ENCODE measurements at places on chromosomes 3 and 15.

GRCh38 chr3:134965865-134966481, 170.9 kb downstream of the EPHB1 start:
- DNase-seq, result no peak

DNA sequence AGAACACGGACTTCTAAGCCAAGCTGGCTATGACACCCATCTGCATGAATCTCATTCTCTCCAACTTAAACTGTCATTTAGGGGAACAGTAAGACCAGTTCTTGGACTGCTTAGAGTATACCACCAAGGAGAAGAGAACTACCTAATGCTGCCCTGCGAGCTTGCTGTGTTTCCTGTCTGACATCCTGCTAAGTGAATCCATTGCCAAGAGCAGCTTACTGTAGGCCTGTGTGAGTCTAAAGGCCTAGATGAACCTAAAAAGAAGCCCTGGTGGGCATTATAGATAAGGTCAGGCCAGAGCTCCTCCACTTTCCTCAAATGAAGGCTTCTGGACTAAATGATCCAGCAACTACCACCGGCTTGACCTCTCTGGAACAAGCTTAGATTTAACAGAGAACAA, 15.0 kb downstream of the LZTFL1 start:
- DNase-seq, result no peak

- DNase-seq, result no peak
Observed at GRCh38 chr15:51269496-51269895, 68.9 kb downstream of the CYP19A1 start.

- DNase-seq, result no peak
Observed at GRCh38 chr3:40229386-40229785, 80.1 kb upstream of the EIF1B start.

DNA sequence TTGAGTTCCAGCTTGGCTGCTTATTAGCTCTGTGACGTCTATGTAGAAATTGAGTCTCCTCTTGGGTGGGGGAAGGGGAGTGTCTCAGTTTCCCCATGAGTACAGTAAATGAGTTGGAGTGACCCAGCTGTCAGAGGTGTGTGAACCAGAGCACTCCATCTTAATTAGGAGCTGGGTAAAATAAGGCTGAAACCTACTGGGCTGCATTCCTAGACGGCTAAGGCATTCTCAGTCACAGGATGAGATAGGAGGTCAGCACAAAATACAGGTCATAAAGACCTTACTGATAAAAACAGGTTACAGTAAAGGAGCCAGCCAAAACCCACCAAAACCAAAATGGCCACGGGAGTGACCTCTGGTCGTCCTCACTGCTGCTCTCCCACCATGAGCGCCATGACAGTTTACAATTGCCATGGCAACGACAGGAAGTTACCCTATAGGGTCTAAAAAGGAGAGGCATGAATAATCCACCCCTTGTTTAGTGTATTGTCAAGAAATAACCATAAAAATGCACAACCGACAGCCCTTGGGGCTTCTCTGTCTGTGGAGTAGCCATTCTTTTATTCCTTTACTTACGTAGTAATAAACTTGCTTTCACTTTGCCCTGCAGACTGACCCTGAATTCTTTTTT, 222.4 kb downstream of the CACNA2D3 start:
- no peak for DNase-seq

DNA sequence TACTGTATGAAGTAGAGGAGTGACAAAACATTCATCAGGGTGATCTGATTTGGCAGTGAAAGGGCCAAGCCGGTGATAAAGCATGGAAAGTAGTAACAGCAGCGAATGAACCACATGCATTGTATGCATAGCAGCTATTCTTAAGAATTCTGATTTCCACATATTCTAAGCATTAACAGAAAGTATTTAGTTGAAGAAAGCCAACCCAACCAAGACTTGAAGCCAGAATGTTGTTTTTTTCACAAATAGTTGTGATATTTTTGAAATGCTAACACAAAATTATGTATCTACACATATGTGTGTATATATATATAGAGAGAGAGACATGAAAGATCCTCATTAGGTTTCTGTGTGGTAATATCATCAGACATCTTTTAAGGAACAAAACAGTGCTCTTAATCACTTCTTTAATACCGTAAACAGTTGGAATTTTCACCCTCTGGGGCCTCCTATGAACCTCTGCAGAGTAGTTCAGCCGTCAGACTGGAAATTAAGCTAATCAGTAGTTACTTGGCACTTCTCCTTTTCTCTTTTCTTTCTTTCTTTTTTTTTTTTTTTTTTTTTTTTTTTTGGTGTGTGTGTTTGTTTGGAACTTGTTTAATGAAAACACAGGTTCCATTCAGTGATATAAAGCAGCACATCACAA, 139.6 kb downstream of the CMSS1 start:
- DNase-seq, result no peak

GRCh38 chr3:59006634-59007517, 42.9 kb downstream of the CFAP20DC start:
- no peak for DNase-seq

DNA sequence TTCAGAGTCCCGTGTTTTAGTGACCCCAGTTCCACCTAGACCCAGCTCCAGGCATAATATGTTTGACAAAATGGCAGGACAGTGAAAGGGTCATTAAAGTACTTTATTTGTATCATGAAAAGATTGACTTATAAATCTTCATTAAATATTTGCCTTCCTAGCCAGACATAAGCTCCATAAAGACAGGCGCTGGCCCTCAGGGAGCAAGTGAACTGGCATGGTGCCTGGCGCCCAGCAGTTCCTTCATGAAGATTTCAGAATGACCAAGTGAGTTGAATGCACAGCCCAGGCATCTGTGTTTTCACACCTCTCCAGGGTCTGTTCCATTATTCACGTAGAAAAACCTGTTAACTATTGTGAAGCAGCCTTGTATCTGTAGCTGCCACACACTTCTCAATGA, 166.2 kb downstream of the GAP43 start:
- DNase-seq, result no peak

- DNase-seq, result no peak
Observed at GRCh38 chr3:145889730-145890129, 271.3 kb downstream of the PLOD2 start.

- no peak for DNase-seq
Observed at GRCh38 chr3:13466781-13467180, 13.3 kb upstream of the HDAC11 start.

- DNase-seq, result no peak
Observed at GRCh38 chr3:191314109-191314728, 15.0 kb upstream of the CCDC50 start.

- DNase-seq, result no peak
Observed at GRCh38 chr15:64856429-64857145, 14.9 kb downstream of the PLEKHO2 start.

GRCh38 chr3:11335056-11335608, 62.9 kb downstream of the ATG7 start:
- no peak for DNase-seq

DNA sequence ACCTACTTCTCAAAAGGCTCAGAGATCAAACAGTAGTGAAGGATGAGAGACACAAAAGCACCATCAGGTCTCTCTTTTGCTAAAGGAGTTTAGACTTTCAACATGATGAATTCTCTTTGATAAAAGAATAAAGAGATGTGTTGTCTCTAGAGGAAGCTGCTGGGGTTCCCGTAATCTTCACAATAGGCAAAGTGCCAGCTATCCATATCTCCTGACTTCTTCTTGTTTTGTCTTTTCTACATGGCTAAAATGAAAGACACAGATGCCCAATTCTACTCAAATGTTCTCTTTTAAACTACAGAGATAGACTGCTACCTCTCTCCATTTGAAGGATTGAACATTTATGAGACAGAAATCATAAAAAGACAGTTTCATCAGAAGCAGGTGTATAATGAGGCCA, 38.4 kb upstream of the TUSC7 start:
- DNase-seq, result no peak

- DNase-seq, result no peak
Observed at GRCh38 chr3:124780356-124780755, 50.1 kb downstream of the UMPS start.

DNA sequence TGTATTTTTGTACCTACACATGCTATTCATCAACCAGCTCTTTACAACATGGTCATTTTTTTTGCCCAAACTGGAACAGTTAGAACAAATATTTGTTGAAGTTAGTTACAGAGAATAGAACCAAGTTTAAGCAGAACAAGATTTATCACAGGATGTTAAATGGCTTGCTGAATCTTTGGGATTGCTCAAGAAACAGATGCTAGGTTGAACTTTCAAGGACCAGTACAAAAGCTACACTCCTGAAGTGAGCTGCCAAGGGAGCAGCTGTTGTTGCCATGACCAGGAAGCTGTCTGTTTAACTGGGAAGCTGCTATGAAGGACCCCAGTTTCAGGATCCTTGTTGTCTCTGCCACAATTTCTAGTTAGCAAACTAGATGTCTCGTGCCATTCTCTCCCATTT, 53.7 kb downstream of the ZIC1 start:
- no peak for DNase-seq

DNA sequence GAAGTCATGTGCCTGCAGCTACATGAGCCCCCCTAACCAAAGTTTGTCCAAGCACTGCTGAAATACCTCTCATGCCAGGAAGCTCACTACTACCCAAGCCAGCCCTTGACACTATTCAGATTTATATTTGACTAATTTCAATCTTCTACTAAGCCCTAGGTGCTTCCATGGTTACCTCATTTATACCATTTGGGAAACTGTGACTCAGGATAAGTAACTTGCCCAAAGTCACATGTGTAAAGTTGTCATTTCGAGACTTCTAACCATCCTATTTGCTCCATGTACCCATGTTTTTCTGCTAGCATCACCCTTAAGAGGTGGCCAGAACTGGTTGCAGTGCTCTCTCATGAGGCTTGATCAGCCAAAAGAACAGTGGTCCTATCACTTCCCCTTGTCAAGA, 20.7 kb upstream of the TIMP4 start:
- no peak for DNase-seq

DNA sequence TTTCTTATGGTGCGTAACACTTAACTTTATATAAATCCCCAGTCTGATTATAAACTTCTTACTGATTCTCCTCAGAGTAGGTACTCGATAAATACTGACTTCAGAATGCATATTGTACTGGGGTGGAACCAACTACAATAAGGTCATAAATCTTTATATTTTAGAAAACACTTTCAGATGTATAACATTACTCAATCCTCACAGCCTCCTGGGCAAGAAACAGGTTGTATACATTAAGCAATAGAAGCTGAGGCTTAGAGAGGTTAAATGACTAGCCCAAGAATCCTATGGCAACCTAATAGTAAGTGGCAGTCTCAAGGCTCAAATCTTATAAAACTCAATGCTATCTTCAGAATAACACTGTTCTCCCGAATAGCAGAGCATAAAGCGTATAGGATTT, 9.1 kb downstream of the VPS13C start:
- DNase-seq, result no peak

GRCh38 chr15:89369341-89369947, 34.8 kb upstream of the POLG start:
- no peak for DNase-seq

- no peak for DNase-seq
Observed at GRCh38 chr3:127531821-127532220, 58.7 kb downstream of the TPRA1 start.

GRCh38 chr3:141275973-141276372, 44.3 kb downstream of the PXYLP1 start:
- DNase-seq, result no peak

DNA sequence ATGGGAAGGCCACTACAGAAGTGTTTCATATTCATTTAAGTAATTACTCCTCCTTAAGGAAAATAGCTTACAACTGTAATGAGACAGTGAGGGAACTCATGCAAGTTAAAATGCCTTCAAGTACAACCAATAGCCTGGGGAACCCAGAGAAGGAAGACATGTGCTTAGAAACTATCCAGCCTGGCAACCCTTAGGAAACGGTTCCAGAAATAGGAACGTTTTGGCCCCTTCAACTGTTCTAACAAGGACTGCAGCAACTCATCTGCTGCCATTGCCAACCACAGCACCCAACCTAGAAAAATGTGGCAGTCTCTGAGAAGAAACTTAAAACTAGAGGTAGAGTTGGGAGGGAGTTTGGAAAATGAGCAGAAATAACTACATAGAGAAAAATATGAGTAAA, 147.5 kb upstream of the STRIT1 start:
- DNase-seq, result no peak

DNA sequence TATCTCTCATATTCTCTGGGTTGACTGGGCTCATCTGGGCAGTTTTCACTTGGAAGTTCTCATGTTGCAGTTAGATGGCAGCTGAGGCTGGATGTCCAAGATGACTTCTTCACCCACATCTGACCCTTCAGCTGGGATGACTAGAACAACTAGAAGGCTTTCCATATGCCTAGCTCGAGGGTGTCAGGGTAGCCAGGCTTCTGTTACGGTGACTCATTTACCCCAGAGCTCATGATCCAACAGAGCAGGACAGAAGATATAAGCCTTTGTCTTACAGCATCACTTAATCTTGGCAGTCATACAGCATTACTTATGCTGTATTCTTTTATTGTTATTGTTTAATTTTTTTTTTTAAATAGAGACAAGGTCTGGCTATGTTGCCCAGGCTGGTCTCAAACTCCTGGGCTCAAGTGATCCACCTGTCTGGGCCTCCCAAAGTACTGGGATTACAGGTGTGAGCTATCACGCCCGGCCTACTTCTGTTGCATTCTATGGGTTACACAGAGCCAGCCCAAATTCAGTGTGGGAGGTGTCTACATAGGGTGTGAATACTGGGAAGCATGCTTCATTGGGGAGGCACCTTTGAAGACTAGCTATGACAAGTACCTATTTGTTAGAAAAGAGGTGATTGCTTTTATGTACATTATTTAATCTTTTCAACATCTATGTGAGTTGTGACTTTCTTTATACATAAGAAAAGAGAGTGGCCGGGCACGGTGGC, 10.7 kb downstream of the HMCES start:
- DNase-seq, result no peak

- DNase-seq, result no peak
Observed at GRCh38 chr3:182309120-182309519, 484.2 kb upstream of the ATP11B start.

GRCh38 chr15:42084465-42085235, 9.7 kb downstream of the PLA2G4D start:
- DNase-seq, result no peak

DNA sequence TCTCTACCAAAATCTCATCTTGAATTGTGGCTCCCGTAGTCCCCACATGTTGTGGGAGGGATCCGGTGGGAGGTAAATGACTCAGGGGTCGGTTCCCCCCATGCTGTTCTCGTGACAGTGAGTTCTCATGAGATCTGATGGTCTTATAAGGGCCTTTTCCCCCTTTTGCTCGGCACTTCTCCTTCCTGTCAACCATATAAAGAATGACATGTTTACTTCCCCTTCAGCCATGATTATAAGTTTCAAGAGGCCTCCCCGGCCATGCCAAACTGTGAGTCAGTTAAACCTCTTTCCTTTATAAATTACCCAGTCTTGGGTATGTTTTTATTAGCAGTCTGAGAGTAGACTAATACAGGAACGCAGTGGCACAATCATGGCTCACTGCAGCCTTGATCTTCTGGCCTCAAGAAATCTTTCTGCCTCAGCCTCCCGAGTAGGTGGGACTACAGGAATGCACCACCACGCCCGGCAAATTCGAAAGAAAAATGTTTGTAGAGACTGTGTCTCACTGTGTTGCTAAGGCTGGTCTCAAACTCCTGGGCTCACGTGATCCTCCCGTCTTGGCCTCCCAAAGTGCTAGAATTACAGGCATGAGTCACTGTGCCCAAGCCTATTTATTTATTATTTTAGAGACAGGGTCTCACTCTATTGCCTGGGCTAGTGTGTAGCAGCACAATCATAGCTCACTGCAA, 101.0 kb downstream of the ATP10A start:
- DNase-seq, result no peak

GRCh38 chr15:94250801-94251200, 19.4 kb downstream of the MCTP2 start:
- no peak for DNase-seq

All from NCI-H2081 treated with DMSO at 0.1 percent for 48 hours (cell line).